Stimulated activated CD8-positive, alpha-beta memory T cell treated with anti-CD3 and anti-CD28 coated beads, Interleukin-15, amount 100 ng/mL, for 4 hours (primary cell): ENCODE measurements at places on chromosomes 1 and 21.

DNA sequence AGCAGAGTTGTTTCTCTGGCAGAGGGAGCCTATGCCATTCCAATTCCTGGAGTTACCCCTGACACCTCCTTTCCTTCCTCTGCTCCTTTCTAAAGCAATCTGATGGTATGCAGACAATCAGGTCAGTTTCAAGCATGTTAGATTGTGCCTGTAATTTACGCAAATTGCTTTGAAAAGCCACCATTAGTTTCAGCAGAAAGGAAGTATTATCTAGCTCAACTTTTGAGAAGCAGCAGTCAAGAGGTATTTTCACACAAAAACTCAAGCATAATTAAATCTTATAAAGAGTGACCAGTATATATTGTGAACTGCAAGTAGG lies 2.2 kb downstream of the ERRFI1 start:
- no peak for DNase-seq

DNA sequence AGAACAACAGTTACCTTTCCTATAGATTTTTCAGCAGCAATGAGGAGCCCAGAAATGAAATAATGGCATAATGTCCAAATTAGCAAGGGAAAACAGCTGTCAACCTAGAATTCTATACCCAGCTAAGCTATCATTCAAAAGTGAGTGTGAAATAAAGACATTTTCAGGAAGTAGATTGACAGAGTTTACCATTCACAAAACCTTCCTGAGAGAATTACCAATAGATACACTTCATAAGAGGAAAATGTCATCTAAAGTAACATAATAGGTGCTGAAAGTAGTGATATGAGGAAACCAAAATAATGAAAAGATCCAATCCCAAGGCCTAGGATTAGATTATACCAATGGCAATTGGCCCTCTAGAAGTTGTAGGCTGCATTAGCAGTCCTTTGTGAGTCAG lies 34.6 kb downstream of the OBSCN start:
- DNase-seq, result no peak

DNA sequence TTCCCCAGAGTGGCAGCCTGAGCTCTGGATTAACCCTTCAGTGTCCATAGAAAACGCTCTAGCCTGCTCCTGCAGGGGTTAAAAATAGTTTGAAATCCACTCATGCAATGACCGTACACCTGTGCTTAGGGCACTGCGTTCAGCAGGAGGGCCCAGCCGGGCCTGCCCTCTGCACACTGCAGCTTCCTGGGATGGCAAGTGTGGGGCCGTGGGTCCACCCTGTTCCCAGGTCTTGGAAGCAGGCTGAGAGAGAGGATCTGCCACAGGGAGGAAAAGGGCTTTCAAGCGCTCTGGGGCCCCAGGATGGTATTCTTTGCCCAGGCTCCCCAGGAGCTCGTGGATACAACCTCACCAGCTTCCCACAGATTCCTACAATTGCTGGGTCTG lies 1.5 kb upstream of the S100B start:
- DNase-seq, result no peak

- DNase-seq, result no peak
Observed at GRCh38 chr1:6198646-6199297, 623 bp downstream of the RPL22 start.

- DNase-seq, result no peak
Observed at GRCh38 chr21:15063081-15063813, 1.6 kb downstream of the NRIP1 start.

- DNase-seq, result no peak
Observed at GRCh38 chr1:37954316-37954971, 7.6 kb upstream of the INPP5B start.

GRCh38 chr1:58395355-58395754 lies 151.2 kb downstream of the OMA1 start:
- DNase-seq, result no peak

GRCh38 chr1:53765657-53766056 lies 26.7 kb upstream of the GLIS1 start:
- no peak for DNase-seq

GRCh38 chr1:64209221-64209620 lies 5.8 kb downstream of the UBE2U start:
- no peak for DNase-seq

- DNase-seq, result no peak
Observed at GRCh38 chr1:118100686-118101514, 84.1 kb downstream of the SPAG17 start.

DNA sequence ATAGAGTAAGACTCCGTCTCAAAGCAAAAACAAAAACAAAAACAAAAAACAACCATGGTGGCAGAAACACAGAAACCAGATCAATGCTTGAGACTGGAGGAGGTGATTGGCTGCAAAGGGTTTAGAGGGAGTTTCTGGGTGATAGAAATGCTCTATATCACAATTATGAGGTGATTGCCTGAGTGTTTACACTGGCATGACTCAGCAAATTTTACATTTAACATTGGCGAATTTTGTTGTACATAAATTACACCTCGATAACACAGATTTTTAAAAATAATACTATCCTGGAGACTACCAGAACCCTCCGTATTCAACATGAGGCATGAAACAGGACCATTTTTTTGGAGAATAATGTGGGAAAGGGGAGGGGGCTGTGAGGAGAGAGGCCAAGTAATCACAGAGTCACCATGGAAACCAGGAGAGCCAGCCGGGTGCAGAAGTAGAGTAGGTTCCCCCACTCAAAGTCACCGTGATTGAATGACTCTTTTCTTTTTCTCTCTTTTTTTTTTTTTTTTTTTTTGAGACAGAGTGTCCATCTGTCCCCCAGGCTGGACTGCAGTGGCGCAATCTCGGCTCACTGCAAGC lies 24.3 kb downstream of the HEYL start:
- DNase-seq, result no peak

GRCh38 chr21:46048926-46049889 lies 48.7 kb upstream of the COL6A2 start:
- DNase-seq, result no peak

DNA sequence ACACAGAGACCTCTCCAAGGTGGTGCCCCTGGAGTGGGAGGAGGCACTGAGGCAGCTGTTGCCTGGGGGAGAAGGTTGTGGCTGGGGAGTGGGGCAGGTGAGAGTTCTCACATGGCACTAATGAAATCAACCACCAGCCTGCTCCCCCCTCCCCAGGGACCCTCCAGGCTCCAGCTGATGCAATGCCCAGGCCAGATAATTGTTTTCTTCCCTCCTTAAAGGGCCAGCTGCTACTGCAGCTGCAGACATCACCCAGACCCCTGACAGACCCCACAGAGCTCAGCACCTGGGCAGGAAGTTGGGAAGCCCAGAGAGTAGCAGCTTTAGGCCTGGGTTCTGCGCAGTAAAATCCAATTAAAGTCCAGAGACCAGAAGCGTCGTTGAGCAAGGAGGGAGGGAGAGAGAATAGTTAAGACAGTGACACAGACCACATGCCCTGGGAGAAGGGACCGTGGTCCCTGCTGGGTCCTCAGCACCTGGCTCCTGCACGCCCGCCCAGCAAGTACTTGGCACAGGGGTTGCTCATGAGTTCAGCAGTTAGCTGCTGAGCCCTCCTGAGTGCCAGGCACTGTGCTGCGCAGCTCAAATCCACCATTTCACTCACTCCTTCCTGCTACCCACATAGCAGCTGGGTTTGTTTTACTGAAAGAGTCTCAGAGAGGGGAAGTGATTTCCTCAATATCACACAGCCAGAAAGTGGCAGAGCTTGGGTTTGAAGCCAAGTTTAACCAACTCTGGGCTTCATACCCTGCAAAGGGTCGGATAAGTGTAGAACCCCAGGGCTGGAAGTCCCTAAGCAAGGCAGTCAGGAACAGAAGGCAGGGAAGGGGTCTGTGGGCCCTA lies 1.9 kb downstream of the RIMS3 start:
- no peak for DNase-seq

DNA sequence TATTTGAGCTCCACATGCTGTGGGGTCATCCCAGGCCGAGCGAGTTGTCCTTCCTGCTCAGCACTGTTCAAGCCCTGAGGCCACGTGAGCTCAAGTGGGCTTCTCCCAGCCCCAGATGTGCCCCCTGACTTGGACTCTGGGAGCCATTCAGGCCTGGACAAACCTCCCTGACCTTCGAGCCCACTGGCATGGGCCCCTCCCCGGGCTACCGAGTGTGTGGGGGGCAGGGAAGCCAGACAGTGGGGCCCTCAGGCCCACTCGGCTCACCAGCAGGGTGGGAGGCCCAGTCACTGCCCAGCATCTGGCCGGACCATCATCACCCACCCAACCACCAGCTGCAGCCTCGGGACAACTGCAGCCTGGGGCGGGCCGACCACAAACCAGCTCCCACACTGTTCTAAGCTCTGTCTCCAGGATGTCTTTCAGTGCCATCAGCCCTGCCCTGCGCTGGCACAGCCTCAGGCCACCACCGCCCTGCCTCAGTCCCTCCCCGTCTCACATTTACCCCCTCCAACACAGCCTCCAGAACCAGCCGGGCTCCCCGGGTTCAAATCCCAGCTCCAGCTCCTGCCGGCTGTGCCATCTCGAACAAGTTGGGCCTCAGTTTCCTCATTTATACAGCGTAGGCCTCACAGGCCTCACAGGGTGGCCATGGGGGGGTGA lies 20.9 kb upstream of the PLEKHG5 start:
- DNase-seq, result no peak

DNA sequence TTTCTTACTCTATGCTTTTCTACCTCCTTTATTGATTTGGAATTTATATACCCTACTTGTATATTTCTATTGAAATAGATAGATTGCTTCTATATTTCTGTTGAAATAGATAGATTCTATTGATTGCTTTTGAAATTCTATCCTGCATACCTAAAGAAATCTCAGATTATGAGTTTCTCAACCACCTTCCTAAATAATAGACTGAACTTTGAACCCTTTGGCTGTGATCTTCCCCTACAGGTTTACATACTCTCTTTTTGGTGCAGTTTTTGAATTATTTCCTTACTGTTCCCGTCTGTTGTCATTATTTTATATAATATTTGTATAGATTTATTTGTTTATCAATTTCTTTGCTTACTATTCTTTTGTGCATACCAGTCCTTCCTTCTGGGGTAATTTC lies 20.4 kb upstream of the CSF3R start:
- no peak for DNase-seq

DNA sequence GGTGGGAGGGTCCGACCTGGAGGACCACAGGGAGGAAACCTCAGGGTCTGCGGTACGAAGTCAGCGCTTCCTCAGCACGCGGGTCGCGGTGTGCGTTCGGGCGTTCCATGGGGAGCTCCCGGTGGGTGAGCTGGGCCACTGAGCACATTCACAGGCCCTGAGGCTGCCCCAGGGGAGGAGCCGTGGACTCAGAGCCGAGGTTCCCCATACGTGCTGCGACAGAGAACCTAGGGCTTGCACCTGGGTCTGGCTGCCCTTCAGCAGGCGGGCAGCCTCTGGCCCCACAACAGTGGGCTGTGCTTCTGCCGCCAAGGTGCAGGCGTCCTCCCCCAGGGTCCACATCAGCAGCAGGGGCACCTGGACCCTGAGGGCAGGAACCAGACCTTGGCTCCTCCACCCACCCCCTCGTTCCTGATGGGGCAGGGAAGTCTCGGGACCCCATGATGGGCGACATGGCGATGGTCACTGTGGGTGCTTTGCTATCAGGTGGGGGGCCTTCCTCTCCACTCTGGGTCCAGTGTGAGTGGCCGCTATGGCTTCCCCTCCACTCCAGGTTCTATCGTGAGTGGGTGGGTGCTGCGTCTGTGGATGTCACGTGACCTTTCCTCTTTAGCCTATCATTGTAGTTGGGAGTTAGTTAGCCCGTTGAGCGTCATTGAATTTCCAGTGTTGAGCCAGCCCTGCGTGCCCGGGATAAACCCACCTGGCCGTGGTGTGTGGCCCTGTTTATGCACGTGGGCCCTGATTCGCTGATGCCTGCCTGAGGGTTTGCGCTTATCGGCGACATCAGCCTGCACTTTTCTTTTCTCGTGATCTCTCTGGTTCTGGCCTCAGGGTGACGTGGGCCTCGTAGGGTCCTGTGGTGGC lies 27.9 kb downstream of the FTCD start:
- DNase-seq, result no peak

DNA sequence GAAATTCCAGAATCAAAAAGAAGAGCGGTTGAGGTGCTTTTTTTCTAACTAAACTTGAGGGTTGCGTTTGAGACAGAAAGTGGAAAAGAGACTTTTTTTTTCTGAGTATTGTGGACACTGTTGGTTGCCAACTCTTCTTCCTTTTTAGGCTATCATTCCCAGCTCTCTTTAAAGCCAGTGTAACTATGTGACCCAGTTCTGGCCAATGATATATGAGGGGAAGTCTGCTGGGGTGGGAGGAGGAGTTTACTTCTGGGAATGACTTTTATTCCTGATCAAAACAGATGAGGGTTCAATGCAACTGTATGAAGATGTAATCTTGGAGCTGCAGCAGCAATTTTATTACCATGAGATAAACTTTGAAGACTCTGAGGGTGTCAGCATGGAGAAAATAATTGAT lies 17.3 kb upstream of the NMNAT2 start:
- no peak for DNase-seq

DNA sequence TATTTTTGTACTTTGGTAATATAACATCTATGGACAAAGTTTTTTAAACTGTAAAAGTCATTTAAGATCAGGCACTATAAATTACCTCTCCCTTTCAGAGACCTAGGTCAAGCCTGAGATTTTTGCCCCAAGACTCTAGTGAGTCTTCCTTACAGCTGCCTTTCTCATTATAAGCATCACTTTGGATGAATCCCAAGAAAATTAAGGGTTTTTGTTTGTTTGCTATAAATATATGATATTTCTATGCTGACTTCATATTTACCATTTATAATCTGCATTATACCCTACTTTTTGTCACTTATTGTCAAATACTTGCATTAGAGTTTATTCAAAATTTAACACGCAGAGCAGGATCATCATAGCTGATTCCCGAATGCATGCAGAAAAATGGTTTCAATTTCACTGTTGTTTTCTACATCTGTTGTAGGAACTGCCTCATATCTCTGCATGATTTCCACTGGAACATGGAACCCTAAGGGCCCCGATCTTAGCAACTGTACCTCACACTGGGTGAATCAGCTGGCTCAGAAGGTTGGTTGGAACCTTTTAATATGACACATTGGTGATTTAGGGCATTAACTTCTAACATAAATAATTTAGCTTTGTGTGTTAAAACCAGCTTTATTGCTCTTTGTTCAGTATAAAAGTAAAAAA lies 150.0 kb downstream of the ADGRL2 start:
- no peak for DNase-seq

DNA sequence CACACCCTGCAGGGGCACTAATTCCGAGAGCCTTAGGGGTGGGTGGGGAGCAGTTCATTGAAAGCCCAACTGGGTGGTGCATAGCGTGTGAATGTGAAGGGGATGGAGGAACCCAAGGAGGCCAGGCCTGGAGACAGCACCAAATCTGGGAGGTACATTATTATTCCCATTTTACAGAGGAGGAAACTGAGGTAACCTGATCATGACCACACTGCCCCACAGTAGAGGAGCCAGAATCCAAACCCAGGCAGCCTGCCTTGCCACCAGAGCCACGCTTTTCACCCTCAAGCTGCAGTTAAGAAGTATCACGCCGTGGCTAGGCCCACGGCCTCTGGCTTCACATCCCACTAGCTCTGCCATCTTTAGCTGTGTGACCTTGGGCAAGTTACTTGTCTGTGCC lies 633 bp upstream of the BSND start:
- DNase-seq, result no peak

DNA sequence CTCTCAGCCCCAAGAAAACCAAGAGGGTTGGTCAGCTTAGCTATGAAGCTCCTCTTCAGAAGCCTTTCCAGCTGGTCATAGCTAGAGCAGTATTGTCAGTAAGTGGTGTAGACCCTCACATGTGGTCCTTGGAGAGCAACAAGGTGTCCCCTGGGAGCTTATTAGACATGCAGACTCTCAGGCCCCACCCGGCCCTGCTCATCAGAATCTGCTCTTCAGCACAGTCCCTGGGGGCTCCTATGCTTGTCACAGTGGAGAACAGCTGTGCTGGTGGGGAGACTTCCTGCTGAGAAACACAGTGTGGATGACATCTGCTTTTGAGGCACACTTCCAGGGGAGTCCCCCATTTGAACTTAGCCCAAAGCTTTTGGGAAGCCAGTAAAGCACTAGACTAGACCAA lies 21.9 kb upstream of the NEK2 start:
- DNase-seq, result no peak
